Muscle of leg (tissue), 16 donors: ENCODE measurements at places on chromosomes 2 and 18. TPM values are rescaled to one million over a fixed set of nuclear protein-coding genes. Genes with fewer than 3 reads are reported as not detected.

The VIT gene
- 2.6 TPM for polyA plus RNA-seq

GRCh38 chr2:150466741-150467620 lies 20.5 kb downstream of the RND3 start:
- peak; percentile 71 for DNase-seq

DNA sequence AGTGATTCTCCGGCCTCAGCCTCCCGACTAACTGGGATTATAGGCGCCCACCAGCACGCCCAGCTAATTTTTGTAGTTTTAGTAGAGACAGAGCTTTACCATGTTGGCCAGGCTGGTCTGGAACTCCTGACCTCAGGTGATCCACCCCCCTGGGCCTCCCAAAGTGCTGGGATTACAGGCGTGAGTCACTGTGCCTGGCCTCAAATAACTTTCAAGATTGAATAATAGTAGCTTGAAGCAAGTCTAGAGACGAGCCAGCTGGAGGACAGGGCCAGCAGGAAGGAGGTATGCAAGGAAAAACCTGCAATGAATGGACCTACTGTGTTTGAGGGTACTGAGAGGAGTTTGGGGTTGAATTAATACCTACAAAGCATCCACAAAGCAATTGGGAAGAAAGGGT lies 87.5 kb downstream of the MSH2 start:
- no peak for DNase-seq

GRCh38 chr2:172628085-172628484 lies 72.2 kb downstream of the PDK1 start:
- no peak for DNase-seq

GRCh38 chr18:13483316-13484270 lies 242.8 kb downstream of the FAM210A start:
- DNase-seq: no peak

DNA sequence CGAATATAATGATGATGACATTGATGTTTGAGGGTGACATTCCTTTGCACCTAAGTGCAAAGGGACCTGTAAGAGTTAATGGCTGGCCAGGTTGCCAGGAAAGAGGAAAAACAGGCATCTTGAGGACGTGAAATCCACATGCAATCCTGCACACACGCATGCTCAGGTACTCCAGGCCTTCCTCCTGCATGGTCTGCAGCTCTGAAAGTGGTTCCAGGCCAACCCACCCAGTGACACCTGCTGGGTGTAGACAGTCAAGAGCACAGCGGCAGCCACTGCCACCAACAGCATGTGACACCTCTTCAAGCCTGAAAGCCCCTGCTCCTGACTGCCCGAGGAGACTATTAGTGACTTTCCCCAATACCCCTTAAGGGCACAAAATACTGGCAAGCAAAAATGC lies 101.6 kb downstream of the PIEZO2 start:
- DNase-seq: no peak

The DCTN1 gene
- polyA plus RNA-seq: 108 TPM

- DNase-seq: no peak
Observed at GRCh38 chr2:241953324-241953928, 83.9 kb downstream of the RTP5 start.

DNA sequence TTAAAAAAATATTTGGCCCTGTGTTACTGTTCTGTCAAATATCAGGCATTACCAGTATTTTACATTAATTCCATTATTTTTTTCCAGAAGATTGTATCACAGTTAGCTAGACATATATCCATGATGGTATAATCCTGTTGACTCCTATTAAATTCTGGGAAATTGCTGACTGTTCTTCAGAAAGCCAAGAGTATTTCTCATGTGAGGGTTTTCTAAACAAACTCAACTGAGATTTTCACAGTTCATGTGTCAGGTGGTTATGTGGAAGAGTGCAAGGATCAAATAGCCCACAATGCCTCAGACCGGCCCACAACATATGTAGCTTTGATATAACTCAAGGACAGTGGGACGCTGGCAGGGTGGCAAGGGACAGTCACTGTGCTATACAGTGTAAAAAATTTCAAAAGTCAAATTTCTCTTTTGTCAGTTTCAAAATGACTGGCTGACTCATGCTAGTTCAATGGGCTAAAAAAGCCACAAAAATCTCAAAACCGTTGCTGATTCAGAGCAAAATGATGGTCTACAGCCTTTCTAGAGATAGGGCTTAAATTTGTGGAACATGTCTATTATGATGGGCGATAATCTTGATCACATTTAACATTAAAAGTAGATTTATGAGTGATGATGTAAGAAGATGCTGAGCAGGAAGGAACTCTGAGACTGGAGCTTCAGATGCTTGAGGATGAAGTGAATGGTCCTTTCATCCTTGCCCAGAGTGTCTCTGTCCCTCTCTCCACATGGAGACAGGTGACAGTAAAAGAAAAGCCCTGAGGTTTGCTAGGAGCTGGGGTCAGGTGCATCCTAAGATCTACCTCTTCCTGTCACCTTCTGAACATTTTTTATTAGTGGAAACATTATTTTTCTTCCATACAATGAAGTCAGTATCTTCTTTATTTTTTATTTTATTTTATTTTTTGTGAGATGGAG lies 175.8 kb upstream of the PIEZO2 start:
- DNase-seq: no peak

DNA sequence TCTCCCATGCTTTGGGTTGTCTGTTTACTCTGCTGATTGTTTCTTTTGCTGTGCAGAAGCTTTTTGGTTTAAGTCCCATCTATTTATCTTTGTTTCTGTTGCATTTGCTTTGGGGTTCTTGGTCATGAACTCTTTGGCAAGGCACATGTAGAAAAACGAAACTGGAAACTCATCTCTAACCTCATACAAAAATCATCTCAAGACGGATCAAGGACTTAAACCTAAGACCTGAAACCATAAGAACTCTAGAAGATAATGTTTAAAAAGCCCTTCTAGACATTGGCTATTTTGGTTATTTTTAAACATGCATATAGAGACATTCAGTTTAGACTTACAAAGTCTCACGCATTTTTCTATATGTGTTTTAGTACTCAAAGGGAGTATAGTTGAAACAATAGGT lies 1164.3 kb upstream of the GYPC start:
- DNase-seq: no peak

DNA sequence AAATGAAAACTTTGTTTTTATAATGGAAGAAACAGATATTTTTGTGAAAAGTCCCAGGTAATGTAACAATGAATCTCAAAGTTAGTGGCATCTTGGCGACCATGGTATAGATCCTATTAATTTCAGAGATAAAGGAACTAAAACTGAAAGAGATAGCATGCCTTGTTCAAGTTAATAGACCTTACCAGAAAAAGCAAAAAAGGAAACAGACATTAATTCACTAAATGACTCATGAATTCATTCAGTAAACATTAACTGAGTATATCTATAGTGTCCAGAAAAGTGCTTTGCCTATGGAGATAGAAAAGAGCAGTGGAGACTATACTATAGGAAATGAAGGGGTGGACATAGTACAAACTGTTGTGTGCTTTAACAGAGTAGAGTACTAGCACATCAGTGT lies 763.3 kb downstream of the TRIB2 start:
- DNase-seq: no peak

- no peak for DNase-seq
Observed at GRCh38 chr2:42457011-42457410, 36.8 kb downstream of the KCNG3 start.

DNA sequence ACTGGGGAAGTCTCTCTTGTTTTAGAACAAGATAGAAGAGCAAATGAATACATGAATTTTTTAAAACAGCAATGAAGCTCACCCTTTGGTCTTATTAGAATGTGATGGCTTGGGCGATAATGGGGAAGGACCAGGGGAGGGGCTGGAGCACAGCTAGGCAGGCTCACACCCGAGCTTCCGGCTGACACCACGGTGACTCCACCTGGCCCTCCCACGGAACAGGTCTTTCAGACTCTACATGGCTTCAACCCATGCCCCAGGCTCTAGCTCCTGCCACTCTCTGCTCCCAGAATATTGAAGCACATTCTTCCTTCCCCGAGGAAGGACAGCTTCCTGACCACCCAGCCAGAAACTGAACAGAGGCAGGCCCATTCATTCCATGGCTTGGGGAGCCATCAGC lies 127.5 kb upstream of the AGAP1 start:
- DNase-seq: no peak

The GALNT14 gene
- polyA plus RNA-seq: 6.9 TPM

GRCh38 chr2:127508023-127508630 lies 18.2 kb downstream of the IWS1 start:
- peak; percentile 23 for DNase-seq
